ENCODE measurements at places on chromosomes 4 and X.
A peak's percentile ranks its signal among the peaks of the same experiment; 100 is the strongest.

- no peak for DNase-seq
These were observed 29.3 kb upstream of the PTPN13 start for GRCh38 chr4:86564795-86565194.

DNA sequence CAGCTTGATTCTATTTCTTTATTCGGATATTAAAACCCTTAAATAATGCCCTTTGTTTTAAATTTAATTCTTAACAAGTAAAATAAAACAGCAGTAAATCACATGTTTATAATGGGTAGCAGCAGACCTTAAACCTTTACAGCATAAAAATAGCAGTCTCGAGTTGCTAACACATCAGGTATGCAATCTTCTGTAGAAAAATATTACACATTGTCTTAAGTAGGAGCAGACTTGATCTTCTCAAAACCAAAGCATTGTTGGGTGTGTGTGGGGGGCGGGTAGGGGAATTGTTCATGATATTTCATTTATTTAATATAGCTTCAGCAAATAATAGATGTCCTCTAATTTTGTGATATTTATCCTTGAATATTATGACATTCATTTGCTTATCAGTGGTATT, 331.4 kb downstream of the PCDH7 start:
- no peak for DNase-seq

- DNase-seq: no peak
These were observed 4.9 kb upstream of the UGT2B10 start for GRCh38 chr4:68810919-68811318.

GRCh38 chr4:130233377-130234047, 1137.6 kb downstream of the C4orf33 start:
- no peak for DNase-seq

DNA sequence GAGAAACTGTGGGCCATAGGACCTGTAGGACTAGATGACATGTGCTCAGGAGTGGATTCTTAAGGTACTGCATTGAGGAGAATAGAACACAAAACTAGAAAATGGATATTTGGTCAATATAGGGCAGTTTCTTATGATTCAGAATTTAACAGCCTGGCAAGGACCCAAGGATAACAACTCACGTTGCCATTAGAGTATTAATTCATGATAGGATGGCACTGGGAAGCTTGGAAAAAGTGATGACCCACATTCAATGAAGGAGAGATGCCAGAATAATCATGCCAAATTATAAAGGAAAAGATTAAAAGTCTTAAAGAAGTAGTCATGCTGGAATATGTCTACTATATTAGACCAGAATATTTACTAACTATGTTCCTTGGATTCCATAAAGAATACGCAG, 594.5 kb downstream of the ANKRD50 start:
- no peak for DNase-seq

- DNase-seq: no peak
These were observed 56.6 kb upstream of the TNIP3 start for GRCh38 chr4:121220698-121221097.

DNA sequence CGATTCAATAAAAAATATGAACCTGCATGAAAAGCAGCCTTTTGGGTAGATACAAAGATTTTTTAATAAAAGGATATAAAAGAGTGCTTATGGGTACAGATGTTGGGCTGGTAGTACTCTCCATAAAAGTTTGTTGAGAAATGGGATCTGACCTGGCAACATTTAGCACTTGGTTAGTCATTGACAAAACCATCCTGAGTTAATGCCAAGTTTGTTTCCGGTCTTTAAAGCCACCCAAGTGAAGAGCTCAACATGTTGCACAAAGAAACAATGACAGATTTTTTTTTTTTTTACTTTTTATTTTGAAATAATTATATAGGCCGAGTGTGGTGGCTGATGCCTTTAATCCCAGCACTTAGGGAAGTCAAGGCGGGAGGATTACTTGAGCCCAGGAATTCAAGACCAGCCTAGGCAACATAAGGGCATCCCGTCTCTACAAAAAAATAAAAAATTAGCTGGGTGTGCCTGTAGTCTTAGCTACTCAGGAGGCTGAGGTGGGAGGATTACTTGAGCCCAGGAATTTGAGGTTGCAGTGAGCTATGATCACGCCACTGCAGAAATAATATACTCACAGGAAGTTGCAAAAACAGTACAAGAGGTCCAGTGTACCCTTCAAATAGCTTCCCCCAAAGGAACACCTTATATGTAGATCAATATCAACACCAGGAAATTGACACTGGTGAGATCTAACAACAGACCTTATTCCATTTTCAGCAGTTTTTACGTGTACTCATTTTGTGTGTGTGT, 16.6 kb downstream of the CHST7 start:
- DNase-seq: peak; percentile 72

DNA sequence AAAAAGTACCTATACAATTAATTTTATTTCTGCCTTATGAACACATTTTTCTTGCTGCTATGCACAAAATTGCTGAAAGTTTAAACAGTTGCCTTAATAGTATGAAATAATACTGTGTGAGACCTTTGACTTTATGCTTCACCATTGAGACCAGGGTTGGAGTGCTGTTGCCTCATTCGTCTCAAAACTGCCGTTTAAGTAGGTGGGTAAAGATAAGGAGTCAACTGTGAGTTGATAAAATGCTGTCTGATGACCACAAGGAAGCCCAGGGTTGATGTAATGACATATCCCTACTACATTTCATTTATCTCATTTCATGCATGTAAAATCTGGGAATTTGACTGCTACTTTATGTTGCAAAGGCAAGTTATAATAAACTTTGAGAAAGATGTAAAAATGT, 23.4 kb downstream of the STK26 start:
- no peak for DNase-seq

- no peak for DNase-seq
These were observed 94.1 kb downstream of the IRS4 start for GRCh38 chrX:108642273-108642628.

Measured in LHCN-M2 (cell line).